ENCODE measurements at places on chromosomes 1 and 21. TPM values are rescaled to one million over a fixed set of nuclear protein-coding genes. Genes with fewer than 3 reads are reported as not detected.

Gene CYP4Z1
- total RNA-seq, result not detected

Gene MROH9
- not detected for total RNA-seq

Gene LRRIQ3
- total RNA-seq, result 1.2 TPM

Gene ADAMTS1
- total RNA-seq, result 0.02 TPM

Gene PAX7
- not detected for total RNA-seq

Gene NFASC
- not detected for total RNA-seq

Gene CYP4A11
- total RNA-seq, result not detected
